NCI-H2081 treated with DMSO at 0.1 percent for 48 hours (cell line): ENCODE measurements at places on chromosomes 1 and 21.

DNA sequence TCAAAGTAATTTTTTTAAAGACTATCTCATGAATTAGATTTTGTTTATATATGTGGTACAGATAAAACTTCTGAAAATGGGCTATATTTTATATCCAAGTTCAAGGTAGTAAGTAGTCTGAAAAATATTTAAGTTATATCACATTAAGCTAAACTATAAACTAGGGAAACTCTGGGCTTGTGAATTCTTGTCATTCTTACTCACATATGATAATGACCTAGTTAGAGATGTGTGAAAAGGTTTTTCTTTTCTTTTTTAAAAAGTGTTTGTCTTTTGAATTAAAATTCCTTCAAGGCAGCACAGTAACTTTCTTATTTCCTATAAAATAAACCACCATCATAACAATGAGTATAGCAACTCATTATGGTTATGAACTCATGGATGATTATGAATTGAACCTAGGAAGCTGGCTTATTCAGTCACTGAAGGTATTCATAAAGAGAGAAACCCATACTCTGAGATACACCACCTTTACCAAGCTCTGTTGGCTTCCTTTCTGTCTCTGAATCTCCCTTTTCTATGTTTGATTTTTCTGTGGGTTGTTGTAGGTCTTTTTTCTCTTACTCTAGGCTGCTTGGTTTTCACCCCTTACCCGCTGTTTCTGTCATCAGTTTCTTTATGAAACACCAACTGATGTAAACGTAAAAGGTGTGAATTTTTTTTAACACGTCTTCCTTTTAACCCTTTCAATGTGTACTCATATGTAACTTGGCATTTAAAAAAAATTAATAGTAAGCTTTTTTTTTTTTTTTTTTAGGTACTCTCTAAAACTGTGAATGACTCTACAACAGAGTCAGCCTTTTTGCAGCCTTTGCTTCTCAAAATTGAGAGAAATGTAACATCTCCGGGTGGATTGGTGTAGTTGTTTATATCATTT, 25.2 kb downstream of the IL12RB2 start:
- DNase-seq = no peak

GRCh38 chr1:17239420-17239819, 9.5 kb upstream of the PADI3 start:
- DNase-seq = peak; percentile 4

DNA sequence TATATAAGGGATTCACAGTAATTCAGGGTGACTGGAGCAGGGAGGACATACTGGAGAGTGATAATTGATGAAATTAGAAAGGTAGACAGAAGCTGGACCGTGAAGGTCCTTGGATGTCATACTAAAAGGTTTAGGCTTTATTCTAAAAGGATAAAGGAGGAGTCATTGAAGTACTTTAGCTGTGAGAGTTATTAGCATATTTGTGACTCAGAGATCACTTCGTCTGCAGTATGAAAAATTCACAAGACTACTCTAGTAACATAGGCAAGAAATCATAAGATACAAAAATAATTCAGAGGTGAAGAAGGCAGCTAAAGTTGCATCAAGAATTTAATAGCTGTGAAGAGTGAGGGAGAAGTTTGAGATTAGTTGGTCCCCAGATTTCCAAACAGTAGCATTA, 26.3 kb downstream of the KCNA3 start:
- DNase-seq = no peak

DNA sequence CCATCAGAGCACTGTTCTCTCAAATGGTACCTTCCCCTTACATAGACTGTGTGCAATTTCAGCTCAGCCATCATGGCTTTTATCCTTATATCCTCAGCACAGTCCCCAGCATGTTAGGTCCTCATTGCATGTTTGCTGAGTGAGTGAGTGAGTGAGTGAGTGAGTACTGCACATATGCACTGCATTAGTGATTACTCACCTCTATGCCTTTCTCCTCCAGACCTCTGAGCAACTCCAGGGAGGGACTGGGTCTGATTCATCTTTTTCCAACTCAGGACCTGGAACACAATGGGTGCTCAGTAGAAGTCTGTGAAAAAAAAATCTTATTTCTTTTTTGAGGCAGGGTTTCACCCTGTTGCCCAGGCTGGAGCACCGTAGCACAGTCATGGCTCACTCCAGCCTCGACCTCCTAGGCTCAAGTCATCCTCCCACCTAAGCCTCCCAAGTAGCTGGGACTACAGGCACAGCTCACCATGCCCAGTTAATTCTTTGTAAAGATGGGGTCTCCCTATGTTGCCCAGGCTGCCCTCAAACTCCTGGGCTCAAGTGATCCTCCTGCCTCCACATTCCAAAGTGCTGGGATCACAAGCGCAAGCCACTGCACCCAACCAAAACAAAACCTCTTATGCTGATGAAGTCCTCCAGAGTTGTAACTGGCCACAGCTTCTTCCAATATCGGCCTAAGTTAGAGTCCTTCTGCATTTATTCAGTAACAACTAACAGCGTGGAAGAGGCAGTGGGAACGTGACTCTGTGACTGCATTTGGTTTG, 23.7 kb downstream of the RNU5D-1 start:
- no peak for DNase-seq

DNA sequence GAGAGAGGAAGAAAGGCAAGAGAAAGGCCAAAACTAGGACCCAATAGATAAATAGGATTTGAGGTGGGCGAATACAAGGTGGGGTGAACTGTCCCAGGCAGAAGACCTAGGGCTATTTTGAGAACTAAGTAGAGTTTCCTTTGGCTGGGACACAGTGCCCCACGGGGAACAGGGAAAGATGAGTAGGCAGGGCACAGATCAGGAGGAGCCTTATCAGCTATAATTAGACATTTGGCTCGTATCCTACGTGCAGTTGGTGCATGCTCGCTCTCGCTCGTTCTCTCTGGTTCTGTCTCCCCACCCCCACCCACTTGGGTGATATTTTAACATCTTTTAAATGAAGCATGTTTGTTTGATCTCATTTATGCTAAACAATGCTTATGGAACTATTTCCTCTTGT, 235.0 kb upstream of the JUN start:
- no peak for DNase-seq

- no peak for DNase-seq
These were observed 897 bp downstream of the EPHX4 start for GRCh38 chr1:92030656-92031107.

- peak; percentile 47 for DNase-seq
These were observed 131.9 kb downstream of the CRB1 start for GRCh38 chr1:197399755-197400521.

- no peak for DNase-seq
These were observed 31.8 kb upstream of the ENO1 start for GRCh38 chr1:8910331-8910730.

DNA sequence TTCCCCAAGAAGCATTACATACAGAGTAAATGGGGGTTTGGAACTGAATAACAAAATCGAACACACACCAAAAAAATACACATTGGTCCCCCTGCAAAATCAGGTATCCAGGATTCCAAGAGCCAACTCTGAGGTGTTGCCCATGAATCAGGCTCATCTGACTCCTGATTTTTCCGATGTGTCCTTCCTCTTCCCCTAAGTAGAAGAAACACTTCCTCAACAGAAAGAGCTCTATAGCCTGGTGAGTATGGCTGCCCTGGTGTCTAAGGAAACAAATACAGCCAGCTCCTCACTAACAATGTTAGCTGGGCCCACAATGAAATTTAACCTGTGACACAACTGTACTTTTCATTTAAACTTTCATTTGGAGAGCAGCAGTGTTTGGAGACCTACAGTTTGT, 33.6 kb downstream of the ERI3 start:
- DNase-seq = no peak

GRCh38 chr1:116494353-116494692, 76.5 kb downstream of the CD58 start:
- no peak for DNase-seq

DNA sequence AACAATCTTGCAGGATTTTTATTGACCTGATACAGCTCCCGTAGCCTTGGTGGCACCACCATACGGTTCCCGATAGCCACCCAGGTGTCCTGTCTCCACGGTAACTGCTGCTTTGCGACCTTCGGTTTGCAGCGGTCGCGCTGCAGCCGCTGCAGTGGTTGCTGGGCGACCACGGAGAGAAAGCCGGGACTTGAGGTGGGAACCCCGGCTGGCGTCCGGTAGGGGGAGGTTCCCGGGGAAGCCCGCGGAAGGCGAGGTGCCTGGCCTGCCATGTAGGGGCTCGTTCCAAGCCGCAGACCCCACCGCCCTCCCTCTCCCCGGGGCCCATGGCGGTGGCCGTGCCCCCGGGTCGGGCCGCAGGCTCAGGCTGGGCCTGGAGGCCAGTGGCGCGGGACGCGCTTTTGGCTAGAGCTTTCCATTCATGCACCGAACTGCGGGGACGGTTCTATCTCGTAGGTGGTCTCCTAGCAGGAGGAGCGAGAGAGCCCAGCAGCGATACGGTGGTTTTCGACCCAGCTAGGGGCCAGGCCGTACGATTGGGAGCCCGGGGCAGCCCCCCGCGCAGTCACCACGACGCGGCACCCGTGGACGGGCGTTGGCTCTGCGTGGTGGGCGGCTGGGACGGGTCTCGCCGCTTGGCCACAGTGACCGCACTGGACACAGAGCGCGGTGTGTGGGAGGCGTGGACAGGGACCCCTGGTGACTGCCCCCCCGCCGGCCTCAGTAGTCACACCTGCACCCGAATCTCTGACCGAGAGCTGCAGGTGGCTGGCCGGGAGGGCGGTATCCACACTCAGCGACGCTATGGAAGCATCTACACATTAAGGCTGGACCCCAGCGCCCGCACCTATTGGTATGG, at the start of gene KLHDC9:
KLHDC9 (plus strand) TSS at position 152 of the 859 bp plus-strand sequence; CDS start at position 327, 175 bp downstream.
- DNase-seq = peak; percentile 67

DNA sequence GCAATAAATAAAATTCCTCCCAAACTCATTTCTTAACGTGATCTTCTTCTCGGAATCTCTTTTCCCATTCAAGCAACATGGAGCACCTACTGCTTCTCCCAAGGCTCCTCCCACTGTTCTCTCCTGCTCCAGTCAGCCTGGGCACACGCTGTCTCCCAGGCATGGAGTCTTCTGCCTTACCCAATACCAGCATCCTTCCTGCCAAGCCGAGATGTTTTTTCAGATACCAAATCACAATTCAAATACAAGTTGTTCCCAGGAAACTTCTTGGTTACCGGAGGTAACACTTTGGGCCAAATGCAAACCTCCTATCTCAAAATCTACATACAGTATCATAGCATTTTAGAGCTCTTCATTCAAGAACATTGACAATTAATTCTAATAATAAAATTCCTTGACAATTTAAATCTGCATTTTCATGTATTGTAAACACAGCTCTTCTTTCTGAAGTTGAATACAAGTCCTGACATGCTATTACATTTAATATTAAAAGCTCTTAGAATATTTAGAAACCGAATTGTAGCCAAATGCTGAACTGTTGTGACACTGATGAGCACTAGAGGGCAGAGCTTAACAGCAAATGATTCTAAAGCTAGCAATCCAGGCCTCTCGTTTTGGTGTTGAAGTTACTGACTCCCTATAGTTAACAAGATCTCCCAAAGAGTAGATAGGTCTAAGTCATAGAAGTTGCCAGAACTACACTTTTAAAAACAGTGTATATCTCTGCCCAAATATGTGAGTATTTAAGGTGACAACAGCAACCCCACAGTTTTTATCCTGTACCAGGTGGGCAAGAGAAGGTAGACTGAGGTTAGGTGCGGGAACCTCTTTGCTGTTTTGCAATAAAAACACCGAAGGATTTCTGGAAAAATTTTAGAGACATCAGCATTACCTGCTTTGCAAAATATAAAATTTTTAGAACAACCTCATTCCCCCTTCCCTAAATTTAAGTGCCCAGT, 52.3 kb downstream of the BCAR3 start:
- no peak for DNase-seq

GRCh38 chr1:36573445-36573844, 90.7 kb upstream of the CSF3R start:
- no peak for DNase-seq

DNA sequence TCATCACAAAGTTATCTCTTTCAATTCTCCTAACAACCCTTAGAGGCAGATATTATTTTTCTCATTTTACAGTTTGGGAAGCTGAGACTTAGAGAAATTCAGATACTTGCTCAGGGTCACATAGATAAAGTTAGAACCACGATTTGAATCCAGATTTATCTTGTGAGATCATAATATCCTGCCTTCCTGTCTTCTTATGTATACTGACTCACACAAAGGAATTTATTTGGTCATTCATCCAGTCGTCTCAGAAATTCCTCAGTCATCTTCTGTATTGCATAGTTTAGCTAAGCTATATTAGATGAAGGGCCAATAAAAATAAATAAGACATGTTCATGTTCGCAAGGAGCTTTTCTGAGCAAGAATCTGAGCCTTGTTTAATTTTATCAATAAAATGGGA, 35.8 kb upstream of the RUNX1 start:
- DNase-seq = no peak

DNA sequence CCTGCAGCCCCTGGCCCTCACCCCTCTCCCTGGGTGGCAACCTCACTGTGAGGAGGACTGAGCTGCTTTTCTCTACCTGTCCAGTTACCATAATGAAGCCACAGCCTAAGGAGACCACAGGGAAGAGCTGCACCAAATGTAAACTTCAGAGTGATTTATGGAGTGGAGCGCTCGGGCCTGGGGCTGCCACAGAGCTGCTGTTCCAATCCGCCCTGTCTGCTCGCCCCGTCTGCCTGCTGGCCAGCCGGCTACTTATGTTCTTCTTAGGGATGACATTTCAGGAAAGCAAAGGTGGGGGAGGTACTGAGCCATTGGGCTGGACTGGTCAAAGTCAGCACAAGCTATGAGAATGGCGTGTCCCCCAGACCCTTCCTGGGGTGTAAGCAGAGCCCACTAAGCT, 17.9 kb downstream of the SYT6 start:
- no peak for DNase-seq

DNA sequence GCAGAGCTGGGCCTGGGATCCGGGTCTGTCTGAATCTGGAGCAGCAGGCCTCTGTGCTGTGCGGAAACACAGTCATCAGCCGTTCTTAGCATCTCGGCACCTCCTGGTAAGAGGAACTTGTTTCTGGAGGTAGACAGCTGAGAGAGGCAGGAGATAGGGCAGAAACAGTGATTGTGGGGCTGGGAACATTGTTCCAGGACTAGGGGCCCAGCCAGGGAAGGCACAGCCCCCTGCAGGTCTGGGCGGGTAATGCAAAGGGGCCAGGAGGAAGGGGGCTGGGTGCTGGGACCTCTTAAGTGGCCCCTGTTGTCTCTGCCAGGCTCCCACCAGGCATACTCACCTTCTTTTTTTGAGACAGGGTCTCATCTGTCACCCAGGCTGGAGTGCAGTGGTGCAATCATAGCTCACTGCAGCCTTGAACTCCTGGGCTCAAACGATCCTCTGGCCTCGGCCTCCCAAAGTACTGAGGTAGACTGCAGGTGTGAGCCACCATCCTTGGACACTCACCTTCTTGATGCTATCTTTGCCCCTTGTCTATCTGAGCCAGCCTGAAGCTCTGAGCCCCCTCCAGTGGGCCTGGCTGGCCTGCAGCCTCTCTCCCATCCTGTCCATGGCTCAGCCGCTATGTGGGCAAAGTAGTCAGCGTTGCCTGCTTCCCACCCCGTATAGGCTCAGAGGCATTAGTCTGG, 134.3 kb upstream of the ZBTB40 start:
- no peak for DNase-seq

- DNase-seq = peak; percentile 59
These were observed 422.8 kb downstream of the CAMTA1 start for GRCh38 chr1:7207875-7208646.

GRCh38 chr1:105359457-105359856, 1609.8 kb downstream of the AMY1C start:
- no peak for DNase-seq

- DNase-seq = no peak
These were observed 148.6 kb upstream of the KRTAP19-8 start for GRCh38 chr21:31186916-31187315.

- no peak for DNase-seq
These were observed 11.9 kb downstream of the DYRK3 start for GRCh38 chr1:206647224-206647623.

- no peak for DNase-seq
These were observed 199.1 kb upstream of the KCND3 start for GRCh38 chr1:112188611-112189010.
